ENCODE measurements at places on chromosomes 2 and 18.

DNA sequence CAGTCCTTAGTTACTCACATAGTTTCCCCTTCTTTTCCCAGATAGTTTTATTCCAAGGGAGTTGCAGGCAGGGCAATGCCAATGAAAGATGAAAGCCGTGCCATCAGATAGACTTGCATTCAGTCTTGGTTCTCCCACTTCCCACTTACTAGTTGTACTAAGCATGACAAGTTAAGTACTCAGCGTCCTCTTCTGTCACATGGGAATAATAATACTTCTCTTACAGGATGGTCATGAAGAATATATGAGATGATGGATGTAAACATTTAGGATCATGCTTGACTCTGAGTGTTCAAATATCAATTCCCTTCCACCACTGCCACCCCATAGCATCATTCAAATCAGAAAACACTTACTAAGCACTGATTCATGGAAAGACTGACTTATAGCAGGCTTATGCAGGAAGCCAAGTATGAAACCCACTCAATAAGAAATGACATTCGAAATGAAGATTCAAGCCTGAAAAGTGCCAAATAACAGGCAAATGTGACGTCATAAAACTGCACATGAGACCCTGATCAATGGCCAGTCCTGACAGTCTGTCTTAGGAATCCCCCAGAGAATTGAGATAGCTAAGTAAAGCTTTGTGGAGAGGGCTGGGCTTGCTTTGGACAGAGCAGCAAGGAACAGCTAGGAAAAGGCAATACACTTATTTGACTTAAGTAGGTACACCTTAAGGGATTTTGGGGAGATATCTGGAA lies 11.1 kb upstream of the EVA1A start:
- DNase-seq: no peak

DNA sequence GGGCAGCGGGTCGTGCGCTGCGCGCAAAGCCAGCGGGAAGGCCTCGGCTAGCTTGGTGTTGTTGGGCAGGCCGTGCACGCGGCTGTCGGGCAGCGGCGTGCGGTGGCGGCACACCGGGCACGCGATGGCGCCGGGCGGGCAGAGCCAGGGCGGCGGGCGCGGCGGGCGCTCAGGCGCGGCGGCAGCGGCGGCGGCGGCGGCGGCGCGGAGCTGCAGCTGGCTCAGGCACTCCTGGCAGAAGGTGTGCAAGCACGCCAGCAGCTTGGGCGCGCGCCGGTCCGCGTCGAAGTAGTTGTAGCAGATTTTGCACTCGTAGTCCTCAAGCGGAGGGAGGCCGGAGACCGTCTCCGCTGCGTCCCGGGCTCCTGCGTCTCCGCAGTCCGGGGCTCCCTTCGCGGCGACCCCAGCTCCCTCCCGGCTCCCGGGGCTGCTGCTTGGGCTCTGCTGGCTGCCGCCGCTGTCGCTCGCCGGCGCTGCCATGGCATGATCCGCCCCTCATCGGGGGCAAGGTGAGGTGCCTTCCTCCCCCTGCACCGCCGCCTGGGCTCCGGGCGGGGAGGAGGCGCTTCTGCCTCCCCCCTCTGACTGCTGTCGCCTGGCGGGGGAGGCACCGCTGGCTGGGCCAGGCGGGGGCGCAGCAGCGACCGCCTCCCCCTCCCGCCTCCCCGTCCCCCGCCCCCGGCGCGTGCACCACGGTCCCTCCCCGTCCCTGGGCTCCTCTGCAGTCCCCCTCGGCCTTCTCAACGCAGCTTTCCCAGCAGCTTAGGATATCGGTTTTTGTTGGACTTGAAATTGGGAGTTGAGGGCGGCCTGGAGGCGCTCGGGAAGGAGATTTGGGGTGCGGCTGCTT lies 21.0 kb upstream of the PAX3 start:
- DNase-seq: no peak

DNA sequence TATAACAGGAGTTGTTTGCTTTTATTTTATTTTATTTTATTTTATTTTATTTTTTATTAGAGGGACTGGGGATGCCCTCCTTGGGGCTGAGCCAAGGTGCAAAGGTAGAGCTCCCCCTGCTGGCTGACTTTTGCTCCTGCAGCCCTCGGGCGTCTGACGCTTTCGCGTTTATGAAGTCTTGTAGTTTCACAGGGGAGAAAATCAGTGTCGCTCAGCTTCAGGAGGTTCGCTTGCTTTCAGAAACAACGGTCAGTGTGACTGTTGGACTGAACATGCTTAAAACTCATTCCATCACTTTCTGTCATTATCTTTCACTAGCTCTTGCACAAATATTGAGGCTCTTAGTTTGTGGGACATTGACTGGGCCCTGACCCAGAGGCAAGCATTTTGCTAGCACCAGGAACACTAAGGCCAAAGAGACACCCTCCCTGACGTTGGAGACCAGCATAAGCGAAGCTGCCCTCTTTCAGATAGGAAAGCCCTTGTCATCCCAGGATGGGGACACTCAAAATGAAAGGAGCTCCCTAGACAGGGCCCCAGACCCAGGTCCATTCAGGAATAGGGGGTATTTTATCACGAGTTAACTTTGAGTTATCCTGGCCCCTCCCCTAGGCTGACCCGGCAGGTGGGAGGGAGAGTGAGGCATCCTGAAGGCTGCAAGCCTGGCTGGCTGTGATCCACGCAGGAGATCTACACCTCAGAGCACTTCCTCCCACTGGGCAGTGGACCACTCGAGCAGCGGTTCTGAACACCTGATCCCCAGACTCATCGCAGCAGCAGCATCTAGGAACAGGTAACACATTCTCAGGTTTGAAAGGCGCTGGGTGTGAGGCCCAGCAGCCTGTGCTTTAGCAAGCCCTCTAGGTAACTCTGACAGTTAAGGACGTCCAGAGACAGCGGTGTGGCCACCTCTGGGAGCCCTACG lies 34.4 kb downstream of the LGALSL start:
- peak; percentile 93 for DNase-seq

- DNase-seq: no peak
These were observed 376.5 kb upstream of the ACVR2A start for GRCh38 chr2:147468349-147468748.

DNA sequence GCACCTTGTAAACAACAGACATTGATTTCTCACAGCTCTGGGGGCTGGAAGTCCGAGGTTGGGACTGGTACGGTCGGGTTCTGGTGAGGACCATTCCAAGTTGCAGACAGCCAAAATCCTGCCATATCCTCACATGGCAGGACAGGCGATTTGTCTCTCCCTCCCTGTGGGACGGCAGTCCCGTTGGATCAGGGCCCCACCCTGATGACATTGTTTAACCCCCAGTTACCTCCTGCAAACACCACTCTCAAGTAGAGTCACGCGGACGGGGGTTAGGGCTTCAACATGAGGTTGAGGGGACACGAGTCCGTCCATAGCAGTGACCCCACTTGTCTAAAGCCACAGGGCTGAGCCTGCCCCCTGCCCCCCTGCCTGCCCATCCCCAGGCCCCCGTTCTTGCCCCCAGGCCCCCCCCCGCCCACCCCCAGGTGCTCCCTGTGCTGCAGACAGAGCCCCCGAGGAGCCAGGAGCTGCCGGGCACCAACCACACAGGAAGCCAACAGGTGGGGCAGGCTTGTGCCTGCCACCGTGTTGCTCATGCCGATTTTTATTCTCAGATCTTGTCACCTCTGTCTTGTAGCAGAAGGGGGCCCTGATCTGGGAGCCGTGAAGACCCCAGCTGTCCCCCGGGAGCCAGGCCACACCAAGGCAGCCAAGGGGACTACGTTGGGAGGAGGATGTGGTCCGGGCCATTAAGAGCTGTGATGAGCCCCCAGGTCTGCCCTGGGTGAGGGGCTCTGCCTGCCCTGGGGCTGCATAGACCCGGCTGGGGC lies 82.2 kb downstream of the NFATC1 start:
- peak; percentile 75 for DNase-seq

- peak; percentile 9 for DNase-seq
These were observed 56.1 kb upstream of the HDAC4 start for GRCh38 chr2:239456940-239457339.

- no peak for DNase-seq
These were observed 5.1 kb downstream of the CHPF start for GRCh38 chr2:219538504-219538951.

DNA sequence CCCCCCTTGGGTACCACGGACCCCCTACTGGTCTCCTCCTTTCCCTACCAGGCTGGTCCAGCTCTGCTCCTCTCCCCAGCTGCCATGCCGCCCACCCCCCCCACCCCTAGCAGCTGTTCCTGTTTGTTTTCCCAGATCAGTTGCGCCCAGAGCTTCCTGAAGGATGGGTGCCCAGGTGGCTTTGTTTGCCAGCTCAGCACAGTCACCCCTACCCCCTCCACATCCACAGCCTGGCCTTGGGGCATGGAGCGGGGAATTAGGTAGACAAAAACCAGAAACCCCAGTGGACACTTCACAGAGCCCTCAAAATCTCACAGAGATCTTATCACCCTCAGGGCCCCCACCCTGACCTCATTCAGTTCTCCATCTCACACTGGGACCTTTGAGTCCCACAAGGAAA lies 3.7 kb upstream of the CRYBA2 start:
- no peak for DNase-seq

GRCh38 chr2:7437716-7438632 lies 520.8 kb downstream of the RNF144A start:
- DNase-seq: no peak

- no peak for DNase-seq
These were observed 245.2 kb downstream of the CDCA7 start for GRCh38 chr2:173599821-173600359.

GRCh38 chr2:193331676-193332075 lies 1136.9 kb upstream of the TMEFF2 start:
- DNase-seq: no peak

- DNase-seq: peak; percentile 68
These were observed 10.1 kb upstream of the TMEM185B start for GRCh38 chr2:120233292-120233691.

- DNase-seq: no peak
These were observed 136.0 kb upstream of the GLI2 start for GRCh38 chr2:120599656-120600055.

DNA sequence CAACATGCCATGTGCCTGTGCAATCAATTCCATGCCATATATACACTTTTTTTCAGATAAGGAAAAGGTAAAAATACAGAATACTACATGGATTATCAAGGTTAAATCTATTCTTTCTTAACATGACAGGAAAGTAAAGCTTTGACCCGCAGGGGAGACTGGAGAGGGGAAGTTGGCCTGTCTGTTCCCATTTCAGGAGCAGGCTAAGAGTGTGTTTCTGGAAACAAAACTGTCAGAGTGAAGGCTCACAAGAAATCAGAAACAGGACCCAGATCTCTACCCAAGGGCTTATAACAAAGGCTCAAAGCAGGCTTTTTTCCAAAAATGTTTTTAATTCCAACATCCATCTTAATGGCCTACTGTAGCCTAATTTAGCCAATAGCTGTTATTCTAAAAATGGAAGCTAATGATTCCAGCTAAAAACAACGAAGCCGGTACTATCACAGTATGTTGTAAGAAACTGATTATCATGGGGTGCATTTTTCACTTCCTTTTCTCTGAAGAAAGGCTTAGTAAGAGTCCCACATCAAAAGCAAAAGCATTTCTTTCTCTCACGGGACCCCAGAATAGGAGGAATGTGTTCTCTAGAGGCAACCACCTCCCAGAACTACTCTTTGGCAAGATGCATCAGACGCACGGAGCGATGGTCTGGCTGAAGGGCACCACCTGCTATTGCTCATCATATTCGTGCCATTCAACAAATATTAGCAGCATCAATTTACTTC lies 41.4 kb downstream of the FECH start:
- DNase-seq: no peak

DNA sequence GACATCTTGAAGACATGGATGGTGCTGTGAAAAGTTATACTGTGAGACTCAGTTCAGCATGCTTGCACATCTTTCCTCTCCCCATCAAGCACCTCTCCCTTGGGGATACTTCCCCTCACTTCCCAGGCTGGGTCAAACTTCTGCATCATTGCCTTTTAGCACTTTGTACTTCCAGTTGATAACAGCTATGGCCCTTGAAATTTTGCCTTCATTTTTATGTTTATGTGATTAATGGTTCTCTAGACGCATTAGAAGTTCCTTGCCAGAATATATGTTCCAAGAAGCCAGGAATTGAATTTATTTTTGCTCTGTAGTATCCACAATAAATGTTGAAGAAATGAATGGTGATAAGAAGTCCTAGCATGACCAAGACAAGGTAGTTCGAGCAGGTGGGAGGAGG lies 120.9 kb upstream of the ST6GAL2 start:
- DNase-seq: no peak
